ENCODE measurements at places on chromosomes 4 and X.

GRCh38 chrX:1483843-1484637, 31.3 kb upstream of the ASMTL start:
- DNase-seq = no peak

DNA sequence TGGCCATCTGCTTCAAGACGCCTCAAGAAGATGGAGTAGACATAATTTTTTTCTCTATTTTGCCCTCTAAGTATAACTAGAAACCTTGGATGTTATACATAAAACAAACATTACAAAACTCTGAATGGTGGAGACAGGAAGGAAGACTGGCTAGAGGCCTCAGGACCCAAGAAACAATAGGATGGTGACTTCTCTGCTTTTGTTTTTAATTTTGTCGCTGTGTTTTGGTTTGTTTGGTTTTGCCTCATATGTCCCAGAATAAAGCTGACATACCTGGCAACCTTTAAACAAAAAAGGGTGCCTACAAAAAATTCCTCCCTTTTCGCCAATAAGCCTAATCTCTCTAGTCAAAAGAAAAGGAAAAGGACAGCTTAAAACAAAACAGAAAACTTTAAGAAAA, 109.1 kb downstream of the PPP4R3C start:
- no peak for DNase-seq

GRCh38 chr4:151678048-151678872, 82.5 kb downstream of the GATB start:
- DNase-seq = no peak

DNA sequence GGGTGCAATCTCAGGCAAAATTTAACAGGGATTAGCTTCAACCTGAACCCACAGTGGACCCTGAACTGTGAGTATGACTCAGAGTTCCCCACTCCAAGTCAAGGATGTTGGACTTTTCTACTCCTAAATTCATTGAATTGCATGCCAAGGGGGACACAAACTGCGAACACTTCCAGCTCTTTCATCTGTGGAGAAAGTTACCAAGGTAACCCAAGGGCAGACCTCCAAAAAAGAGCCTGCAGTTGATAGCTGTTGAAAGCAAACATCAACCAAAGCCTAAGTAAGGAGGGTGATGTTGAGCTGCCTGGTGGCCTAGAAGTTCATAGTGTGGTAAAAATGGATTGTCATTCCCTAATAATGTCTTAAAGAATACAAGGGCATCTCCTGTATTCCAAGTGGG, 1242.9 kb downstream of the C4orf33 start:
- DNase-seq = no peak

- DNase-seq = no peak
Measured at GRCh38 chr4:183396227-183396637, 48.2 kb upstream of the CDKN2AIP start.

DNA sequence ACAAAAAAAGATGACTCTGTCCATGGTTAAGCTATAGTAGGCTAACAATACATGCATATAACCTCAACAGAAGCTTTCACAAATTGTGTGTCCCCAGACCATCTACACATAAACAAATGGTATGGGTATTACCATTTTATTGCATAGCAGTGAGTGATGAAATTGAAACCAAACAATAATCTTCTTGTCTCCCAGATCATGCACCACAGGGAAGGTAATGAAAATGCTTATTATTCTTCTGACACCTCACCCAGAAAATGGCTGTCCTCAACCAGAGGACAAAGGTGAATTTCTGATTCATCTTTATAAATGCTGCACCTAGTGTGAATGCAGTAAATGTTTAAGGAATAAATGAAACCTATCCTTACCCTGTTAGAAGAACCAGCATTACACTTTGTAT, 8.0 kb downstream of the PRSS12 start:
- no peak for DNase-seq

DNA sequence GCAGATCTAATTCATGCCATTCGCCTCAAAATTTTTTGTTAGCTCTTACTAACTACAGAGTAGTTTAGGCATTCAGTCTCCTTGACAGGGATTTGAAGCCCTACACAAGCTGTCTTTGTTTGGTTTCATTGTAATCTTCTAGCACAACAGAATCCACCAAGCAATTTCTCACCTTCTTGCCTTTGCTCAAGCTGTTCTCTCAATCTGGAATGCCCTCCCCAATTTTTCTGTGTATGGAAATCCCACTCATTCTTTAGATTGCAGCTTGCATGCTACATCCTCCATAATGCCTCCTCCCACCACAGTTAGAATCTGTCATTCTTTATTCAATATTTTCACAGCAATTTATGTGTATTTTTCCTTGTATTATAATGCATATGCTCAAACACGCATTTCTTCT, 63.7 kb downstream of the C4orf51 start:
- DNase-seq = no peak

- no peak for DNase-seq
Measured at GRCh38 chrX:72117636-72118210, 14.0 kb downstream of the RTL5 start.

DNA sequence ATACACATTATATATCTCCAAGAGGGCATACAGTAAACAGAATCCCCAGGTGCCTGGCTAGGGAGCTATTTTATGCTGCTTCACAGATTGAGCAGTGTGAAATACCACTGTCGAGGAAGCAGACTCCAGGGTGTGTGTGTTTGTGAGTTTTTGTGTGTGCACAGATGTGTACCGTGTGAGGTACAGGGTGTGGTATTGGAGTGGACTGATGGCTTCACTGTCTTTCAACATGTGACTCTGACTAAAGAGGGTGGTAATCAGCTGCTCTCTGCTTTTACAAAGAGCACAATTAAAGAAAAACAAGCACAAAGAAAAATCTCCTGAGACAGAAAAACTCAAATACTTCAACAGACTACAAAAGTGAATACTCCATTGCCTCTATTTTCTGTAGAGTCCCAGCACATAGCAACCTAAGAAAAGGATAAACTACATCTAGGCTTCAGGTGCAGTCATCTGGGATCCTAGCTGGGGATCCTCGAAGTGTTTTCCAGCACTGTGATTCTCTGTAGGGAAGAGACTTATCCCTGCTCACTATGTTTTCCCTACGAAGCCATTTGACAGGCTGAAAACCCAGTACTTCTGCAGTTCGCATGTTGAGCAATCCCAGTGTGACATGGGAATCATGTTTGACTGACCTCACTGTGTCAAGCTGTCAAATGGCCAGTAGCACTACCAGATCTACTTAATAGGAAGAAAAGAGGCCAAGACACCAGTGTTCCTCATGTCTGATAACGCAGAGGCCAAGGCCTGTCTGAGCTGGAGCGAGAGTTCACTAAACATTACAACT, 100.3 kb downstream of the CDS1 start:
- DNase-seq = no peak

- DNase-seq = no peak
Measured at GRCh38 chrX:19403696-19404095, 60.0 kb downstream of the PDHA1 start.

DNA sequence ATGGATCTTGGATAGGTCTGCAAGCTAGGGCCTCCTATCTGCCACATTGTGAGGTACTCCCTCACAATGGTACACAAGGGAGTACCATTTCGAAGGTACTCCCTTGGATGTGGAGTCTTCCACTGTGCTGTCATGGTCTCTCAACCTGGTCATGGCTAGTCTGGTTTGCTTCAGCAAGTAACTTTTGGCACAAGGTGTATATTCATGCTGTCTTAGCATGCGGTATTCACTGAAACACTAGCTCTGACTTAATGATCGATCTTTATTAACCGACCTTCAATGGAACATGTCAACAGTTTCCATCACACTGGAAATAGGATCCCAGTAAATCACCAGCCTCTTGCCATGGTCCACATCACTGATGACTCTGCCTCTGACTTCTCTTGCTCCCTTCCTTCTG, 77.5 kb upstream of the HS3ST1 start:
- DNase-seq = no peak

DNA sequence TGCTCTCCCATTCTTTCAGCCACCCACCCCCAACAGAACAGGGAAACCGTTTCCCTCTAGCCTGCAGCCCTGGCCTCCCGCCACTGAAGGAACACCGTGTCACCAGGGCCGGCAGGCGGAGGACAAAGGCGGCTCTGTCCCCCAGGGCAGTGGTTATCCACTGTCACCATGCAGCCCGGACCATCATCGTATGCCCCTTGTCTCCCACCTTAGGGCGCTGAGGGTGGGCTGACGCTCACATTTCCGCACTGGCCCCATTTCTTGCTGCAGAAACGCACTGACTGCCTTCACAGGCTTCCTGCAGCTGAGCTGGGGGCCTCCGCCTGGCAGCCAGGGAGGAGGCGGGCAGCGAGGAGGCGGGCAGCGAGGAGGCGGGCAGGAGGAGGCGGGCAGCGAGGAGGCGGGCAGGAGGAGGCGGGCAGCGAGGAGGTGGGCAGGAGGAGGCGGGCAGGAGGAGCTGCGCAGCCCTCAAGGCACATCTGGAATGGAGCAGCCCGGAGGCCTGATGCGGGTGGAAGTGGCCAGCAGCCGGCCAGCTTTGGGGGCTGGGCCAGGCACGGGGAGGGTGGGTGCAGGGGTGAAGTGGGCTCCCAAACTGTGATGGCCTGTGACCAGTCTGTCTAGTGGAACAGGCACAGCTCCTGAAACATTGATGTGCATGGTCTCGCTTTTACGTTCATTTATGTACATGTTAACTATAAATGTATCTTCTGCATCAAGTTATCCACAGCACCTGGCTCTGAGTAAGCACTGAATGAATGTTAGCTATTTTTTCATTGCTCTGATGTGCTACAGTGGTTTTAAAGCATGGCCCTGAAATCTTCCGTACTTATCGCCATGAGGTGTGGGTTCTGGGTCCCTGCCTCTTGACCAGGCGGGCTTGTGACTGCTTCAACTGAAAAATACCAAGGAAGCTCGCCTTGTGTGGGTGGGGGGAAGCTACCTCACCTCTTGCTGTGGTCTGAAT, 20.6 kb upstream of the KIAA0232 start:
- no peak for DNase-seq

GRCh38 chrX:111003118-111003517, 92.9 kb upstream of the PAK3 start:
- DNase-seq = no peak

- no peak for DNase-seq
Measured at GRCh38 chrX:85561231-85561630, 181.8 kb upstream of the POF1B start.

GRCh38 chr4:149645790-149646189, 169.9 kb downstream of the IQCM start:
- DNase-seq = no peak

- no peak for DNase-seq
Measured at GRCh38 chr4:100657187-100657586, 139.4 kb upstream of the EMCN start.

DNA sequence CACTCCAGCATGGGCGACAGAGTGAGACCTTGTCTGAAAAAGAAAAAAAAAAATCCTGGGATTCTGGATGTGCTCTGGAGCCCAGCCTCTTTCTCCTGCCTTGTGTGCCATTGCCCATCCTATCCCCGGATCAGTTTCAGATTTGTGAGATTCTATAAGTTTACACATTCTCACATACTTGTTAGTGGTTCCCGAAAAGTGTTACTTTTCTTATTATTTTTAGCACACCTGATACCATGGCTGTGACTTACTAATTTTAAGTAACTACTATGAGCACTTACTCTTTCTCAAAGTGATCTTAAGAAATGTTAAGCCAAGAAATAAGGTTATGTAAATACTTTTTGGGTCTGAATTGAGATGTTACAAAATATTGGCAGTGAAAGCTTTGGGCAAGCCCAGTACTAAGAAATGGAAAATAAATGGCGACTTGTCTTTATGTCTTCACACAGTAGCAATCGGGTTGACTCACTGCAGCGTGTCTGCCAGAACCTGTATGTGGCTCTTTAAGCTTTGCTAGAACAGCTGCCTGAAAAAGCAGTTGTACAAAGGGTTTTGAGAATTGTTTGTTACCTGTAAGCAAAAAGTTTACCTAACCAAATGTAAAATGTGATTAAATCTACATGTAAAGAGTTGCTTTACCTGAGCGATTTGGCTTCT, 118.7 kb downstream of the KLHL8 start:
- DNase-seq = no peak

DNA sequence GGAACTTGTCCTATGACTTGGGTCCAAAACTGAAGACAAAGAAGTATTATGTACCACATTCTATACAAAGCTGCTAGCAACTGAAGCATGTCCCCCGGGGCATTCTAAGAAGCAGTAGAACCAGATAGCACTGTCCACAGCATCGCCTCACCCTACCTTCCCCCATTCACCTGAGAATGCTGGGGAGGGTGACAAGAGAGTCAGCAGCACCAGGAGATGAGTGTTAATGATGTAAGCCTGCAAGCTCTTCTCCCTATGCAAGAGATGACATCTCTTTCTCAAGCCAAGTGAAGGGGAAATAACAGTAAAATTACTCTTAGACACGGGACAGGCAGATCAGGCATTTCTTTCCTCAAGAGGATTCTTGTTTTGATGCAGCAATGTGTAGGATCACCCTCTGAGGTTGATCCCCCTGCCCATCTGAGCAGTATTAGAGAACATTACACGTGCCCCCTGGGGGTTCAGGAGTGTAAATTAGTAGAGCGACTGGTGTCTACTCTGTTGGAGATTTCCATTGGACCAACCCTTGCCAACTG, 13.9 kb upstream of the TLR1 start:
- no peak for DNase-seq

DNA sequence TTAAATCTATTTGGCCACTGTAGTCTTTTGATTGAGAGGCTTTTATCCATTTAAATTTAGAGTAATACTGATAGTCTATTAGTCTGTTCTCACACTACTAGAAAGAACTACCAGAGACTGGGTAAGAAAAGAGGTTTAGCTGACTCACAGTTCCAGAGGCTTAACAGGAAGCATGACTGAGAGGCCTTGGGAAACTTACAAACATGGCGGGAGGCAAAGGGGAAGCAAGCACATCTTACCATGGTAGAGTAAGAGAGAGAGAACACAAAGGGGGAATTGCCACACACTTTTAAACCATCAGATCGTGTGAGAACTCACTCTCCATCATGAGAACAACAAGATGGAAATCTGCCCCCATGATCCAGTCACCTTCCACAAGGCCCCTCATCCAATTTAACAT, 410.9 kb downstream of the PDGFC start:
- no peak for DNase-seq

GRCh38 chrX:136125106-136125505, 22.2 kb upstream of the FHL1 start:
- DNase-seq = no peak

DNA sequence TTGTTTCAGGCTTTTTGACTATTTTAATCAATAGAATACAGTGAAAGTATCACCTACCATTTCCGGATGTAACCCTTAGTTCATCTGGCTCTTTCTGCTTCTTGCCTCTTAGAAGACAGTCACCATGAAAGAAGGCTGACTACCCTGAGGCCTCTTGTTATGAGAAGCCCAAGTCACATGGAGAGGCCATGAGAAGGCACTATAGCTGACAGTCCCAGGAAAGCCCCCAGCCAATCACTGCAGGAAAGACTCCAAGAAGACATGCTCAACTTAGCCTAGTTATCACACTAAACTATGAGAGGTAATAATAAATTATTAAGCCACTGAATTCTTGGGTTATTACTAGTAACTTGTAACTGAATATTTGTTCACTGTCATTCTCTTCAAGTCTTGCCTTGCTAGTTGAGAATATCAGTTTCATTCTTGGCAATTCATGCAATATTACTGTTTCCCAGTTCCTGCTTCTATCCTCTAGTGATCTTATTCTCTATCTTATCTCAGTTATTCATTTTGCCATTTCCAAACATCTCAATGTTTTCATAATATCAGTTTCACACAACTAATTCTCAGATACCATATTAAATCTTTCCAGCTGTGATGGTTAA, 57.1 kb upstream of the GUCY1A1 start:
- DNase-seq = no peak
